ENCODE measurements at places on chromosomes 6 and 20.

- DNase-seq, result no peak
These were observed 612.3 kb upstream of the ZNF337 start for GRCh38 chr20:26308961-26309360.

- no peak for DNase-seq
These were observed 30.7 kb upstream of the ADIG start for GRCh38 chr20:38550274-38550673.

DNA sequence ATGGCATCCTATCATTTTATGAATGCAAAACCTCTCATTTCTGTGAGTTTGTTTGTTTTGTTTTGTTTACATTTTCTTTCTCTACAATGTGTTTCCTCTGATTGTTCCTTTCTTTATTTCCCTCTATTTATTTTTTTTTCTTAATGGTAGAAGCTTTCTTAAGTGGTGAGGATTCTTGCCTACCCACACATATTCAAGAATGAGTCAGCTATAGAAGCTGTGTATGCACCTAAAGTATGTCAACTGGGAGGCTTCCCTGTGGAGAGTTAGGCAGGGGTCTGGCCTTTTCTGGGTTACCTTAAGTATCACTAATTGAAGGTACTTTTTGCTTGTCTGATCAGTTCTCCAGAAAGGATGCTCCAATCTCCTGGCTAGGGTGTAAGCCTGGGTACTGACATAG lies 354.0 kb downstream of the ESR1 start:
- DNase-seq, result peak; percentile 56

DNA sequence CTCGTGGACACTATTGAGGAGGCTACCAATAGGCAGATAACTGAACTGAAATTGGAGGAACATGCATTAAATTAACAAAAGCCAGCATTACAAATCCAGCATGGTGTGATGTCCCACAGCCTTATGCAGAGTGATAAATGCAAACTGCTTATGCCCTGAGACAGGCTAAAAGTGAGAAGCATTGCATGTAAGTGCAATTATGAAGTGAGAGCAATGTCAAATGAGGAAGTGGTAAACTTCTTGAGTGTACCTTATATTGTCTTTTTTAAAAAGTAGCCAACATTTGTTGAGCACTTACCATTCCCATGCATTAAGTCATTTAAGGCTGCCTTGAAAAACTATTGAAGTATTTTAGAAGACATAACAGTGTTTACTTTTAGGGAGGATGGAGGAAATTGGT lies 212.2 kb downstream of the TBC1D7 start:
- no peak for DNase-seq

GRCh38 chr6:123515715-123516114 lies 121.0 kb downstream of the TRDN start:
- DNase-seq, result peak; percentile 35

DNA sequence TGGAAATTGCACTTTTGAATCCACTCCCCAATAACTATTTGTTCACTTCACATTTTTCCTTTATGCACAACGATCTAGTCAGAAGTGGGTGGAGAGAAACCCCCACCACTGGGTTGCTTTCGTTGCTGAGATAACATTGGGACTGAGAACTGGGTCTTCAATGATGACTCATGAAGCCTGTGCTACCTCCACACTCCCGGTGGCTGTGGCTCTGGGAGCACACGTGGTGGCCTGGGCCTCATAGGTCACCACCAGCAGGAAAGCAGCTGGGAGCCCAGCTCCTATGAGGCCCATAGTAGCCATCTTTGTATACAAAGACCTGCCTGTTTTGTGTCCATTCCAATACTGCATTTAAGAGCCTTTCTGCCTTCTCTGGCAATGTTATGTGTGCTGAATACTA lies 178.0 kb upstream of the SASH1 start:
- no peak for DNase-seq

DNA sequence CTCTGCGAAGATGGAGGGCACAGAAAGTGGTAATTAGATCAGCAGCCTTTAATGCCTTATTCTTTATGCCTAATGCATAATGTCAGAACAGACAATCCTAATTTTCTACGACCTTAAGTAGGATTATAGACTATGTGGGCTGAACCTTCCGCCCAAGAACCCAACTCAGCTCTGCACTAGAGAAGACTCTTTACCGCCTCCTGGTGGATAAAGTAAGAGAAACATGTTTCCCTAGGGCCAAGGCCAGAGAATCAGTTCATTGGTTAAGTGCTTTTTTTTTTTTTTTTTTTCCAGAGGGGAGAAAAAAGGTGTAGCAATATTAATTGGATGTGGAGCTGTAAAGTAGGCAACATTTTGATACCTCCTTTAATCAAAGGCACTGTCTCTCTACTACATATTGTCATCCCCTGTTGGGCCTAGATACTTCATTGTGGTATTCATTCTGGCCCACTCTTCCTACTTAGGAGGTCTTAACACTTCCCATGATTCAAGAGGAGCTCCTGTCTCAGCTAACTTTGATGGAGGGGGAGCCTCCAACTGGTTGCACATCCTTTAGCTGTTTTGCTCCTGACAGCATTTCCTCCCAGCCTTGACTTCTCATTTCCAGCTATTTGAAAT lies 124.9 kb upstream of the NRN1 start:
- DNase-seq, result peak; percentile 10

DNA sequence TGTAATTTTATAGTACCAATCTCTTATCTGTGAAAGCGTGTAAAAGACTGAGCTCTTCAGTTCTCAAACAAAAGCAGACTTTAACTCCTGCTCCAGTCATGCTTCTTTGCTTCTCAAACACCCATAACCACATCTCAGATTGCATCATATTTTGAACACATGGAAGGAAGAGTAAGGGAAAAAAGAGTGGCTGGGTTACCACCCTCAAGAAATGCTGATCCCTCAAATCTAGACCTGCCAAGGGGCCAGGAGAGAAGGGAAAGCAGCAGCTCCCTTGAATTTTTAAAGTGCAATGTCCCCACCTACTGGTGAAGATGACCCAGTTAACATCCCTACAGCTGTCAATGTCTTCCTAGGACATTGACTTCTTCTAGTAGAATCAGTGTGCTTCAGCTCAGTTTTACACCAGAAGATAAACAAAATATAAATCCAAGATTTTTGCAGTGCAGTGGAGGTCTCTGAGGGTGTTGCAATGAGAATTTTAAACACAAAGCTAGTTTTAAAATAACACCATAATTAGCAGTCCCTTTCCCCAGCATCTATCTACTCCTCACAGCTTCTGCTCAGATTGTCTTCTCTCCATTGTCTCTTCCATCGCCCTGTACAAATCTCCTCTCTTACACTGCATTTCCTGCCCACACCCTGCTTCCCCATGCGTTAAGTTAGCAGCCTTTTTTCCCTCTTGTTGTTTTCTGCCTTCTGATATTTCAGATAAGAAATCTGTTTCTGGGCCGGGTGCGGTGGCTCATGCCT lies 22.6 kb upstream of the HLA-DQB2 start:
- DNase-seq, result peak; percentile 65

- peak; percentile 38 for DNase-seq
These were observed 134.9 kb upstream of the BACH2 start for GRCh38 chr6:90431576-90431975.

- peak; percentile 74 for DNase-seq
These were observed 157.8 kb upstream of the PREP start for GRCh38 chr6:105560611-105561066.

GRCh38 chr20:64064145-64064698 lies 1.2 kb downstream of the TCEA2 start:
- DNase-seq, result peak; percentile 53

- DNase-seq, result peak; percentile 66
These were observed 42.9 kb downstream of the C6orf132 start for GRCh38 chr6:42099340-42100028.

GRCh38 chr6:11934638-11935037 lies 77.5 kb upstream of the HIVEP1 start:
- DNase-seq, result no peak

DNA sequence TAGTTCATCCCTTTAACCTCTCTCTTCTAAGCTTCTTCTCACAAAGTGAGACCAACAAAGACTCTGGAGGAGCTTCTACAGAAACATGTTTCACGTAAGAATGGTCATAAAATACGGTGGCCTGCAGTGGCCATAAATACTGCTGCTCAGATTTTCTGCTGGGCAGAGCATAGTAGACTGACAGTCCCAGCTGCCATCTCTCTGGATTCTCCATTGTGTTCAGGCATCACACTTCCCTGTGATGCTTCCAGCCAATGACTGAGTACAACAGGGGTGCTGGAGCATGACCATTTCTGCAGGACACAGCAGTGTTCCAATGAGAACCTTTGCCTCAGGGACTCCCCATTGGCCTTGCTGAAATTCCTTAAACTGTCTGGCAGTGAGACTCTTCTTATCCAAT lies 392.6 kb downstream of the MMUT start:
- no peak for DNase-seq

DNA sequence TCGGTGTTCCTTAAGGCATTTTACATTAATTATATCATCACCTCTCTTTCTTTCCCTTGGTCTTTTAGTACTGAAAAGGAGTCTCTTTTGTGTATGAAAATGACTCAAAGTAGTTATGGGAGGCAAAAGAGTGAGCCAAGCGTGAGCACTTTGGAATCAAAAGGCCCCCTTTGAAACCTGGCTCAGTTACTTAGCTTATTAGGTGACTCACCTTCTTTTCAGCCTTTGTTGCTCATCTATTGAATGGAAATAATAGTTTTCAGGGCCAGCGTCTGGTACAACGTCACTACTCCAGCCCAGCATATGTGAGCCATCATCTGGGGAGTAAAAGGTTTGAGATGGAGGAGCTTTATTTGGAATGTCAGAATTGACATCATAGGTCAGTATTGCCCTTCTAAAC lies 147.4 kb upstream of the SCGN start:
- DNase-seq, result peak; percentile 69

GRCh38 chr6:150977281-150977680 lies 111.8 kb downstream of the MTHFD1L start:
- DNase-seq, result peak; percentile 15

DNA sequence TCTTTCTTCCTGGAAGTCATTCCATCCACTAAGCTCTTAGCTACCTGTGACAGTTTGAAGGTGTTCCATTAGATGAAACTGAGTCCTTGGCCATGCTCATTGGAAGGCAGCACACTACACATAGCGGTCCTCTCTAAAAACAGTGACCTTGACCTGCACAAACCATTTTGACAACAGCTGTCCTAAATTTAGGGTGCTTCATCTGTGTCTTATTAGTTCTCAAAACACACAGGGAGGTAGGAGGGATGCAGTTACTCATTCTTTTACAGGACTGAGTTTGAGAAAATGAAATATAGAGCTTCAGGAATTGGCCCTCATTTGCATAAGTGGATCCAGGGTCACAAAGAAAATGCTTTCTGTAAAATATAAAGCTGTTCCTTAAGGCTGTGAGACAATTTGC lies 20.4 kb upstream of the MAP3K4 start:
- peak; percentile 53 for DNase-seq

DNA sequence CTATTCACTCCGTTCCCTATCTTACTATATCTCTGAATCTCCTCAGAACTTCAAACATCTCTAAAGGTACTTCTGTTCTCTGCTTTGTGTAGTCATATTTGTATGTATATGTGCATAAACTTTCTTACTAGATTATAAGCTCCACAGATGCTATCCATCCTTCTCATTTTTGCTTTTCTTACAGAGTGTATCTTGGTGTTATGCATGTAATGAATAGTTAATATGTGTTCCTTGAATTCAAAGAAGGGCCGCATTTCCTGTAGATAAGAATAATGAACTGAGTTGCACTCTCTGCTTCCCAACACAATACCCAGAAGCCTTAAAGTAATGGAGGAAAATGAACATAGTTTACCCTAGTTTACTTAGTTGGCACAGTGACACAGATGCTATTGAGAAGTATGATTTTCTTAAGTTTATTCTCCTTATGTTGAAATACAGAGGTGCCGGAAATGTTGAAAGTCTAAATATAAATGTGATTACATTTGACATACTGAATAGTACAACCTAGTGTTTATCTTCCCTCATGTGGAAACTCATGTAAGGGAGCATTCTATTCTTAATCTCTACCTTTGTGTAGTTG lies 6.0 kb downstream of the NUS1 start:
- DNase-seq, result no peak

- DNase-seq, result no peak
These were observed 39.6 kb downstream of the OR2B2 start for GRCh38 chr6:27872642-27873020.

DNA sequence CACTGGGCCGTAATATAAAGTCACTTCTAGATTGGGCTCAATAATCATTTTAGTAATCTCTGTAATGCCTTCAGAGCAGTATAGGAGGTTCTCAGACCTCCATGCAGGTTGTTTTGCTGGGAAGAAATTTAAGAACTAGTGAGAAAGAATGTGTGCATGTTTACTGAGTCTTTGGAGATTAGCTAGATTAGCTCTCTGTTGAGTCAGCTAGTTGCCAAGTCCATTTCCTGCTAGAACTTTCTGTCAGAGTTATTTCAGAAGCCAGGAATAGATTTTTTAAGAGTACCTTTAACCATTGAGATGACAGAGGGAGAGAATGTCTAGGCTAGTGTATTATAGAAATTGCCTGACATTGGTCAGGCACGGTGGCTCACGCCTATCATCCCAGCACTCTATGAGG lies 33.3 kb downstream of the ORC3 start:
- peak; percentile 3 for DNase-seq

DNA sequence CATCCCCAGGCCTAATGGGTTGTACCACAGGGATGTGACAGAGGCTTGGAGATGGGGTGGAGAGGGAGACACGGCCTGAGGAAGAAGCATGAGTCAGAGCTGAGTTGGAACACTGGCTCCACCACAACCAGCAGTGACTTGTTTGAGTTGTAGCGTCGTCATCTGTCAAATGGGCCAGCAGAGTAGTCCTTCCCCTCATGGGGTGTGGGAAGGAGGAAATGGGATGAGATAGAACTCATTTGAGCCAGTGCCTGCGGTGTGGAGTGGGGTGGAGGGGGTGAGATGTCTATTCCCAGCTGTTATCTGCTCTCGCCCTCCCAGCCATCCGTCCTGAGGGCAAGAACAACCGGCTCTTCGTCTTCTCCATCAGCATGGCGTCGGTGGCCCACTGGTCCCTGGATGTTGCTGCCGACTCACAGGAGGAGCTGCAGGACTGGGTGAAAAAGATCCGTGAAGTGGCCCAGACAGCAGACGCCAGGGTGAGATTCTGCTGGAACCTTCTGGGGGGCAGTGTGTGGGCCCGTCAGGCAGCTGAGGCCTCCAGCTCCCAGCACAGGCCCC lies 32.5 kb downstream of the PLCG1 start:
- peak; percentile 24 for DNase-seq

GRCh38 chr20:45752746-45753145 lies 30.6 kb downstream of the SPINT4 start:
- DNase-seq, result no peak

DNA sequence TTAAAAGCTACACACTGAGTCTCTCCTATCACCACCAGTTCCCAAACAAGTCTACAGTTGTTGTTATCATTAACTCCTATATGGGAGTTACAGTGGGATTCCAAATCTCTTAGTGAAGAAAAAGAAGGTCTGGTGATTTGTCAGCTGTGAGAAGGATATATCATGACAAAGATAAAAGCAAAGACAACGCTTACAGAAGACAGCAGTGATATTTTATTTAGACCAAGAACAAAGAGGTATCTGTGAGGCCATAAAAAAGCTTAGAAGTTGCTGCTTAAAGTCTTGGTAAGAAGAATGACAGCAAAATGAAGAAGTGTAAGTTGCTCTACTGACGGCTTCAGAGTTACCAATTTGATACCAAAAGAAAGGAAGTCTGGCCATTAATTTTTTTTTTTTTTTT lies 47.2 kb downstream of the CHD6 start:
- DNase-seq, result no peak

All from fibroblast of upper back skin (primary cell).